ENCODE measurements at places on chromosomes 13 and 19.

GRCh38 chr13:33328701-33329100 is 43.1 kb upstream of the STARD13 start:
- DNase-seq = peak; percentile 27

DNA sequence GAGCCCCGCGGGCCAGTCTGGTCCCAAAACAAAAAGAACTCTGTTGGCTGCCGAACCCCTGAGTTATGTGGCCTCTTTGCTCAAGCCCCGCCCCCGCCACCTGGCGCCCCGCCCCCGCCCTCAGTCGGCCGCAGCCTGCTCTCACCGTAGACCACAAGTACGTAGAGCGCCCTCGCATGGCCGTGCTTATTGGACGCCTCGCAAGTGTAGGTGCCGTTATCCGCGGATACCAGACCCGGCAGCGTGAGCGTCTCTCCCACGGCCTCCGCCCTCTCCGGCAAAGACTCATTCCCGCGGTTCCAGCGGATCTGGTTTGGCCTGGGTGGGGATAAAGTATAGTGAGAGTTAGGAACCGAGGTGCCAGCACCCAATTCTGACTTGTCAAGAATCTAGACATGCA is 5.5 kb upstream of the ZNF428 start:
- DNase-seq = no peak

DNA sequence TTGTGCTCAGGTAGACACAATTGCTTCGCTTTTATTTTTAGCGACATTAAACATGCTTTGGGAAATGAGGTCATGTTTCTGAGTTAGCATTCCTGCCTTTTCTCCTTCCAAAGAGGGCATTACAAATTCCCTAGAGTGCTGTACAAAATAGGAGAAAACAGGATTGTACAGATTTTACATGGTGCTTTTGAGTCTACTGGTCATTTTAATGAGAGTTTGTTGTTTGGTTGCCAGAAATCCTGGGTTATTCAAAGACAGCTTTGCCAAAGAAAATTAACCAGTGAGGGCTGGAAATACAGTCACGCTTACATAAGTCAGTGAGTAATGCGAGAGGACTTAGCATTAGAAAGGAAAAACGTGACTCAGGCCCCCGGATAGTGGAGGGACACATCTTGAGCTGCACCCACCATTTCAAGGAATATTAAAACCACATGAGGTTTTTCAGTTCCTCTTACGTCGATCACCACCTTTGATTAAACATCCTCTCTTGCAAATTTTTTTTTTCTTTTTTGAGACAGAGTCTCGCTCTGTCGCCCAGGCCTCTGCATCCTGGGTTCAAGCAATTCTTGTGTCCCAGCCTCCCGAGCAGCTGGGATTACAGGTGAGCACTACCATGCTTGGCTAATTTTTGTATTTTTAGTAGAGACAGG is 55.4 kb downstream of the SACS start:
- peak; percentile 99 for DNase-seq

- DNase-seq = peak; percentile 36
Observed at GRCh38 chr19:42206871-42207755, 10.4 kb downstream of the DEDD2 start.

DNA sequence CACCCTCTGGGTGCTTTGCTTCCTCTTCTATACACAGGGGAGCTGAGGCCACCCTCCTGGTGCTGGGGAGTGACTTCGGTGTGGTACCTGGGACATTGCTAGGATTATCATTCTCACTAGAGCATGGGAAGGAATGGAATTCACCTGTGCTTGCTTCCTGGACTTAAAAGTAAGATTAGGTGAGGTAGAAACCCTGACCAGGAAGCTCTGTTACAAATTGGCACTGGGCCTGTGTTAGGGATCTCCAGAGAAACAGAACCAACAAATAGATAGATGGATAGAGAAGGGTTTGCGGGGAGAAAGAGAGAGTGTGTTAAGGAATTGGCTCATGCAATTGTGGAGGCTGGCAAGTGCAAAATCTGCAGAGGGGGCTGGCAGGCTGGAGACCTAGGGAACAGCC is 13.9 kb upstream of the SIAH3 start:
- no peak for DNase-seq

GRCh38 chr19:6772866-6773322 is 386 bp downstream of the VAV1 start:
- DNase-seq = no peak

- DNase-seq = no peak
Observed at GRCh38 chr13:80630685-80631121, 289.8 kb upstream of the SPRY2 start.

- no peak for DNase-seq
Observed at GRCh38 chr13:91058066-91058465, 289.4 kb upstream of the MIR17HG start.

DNA sequence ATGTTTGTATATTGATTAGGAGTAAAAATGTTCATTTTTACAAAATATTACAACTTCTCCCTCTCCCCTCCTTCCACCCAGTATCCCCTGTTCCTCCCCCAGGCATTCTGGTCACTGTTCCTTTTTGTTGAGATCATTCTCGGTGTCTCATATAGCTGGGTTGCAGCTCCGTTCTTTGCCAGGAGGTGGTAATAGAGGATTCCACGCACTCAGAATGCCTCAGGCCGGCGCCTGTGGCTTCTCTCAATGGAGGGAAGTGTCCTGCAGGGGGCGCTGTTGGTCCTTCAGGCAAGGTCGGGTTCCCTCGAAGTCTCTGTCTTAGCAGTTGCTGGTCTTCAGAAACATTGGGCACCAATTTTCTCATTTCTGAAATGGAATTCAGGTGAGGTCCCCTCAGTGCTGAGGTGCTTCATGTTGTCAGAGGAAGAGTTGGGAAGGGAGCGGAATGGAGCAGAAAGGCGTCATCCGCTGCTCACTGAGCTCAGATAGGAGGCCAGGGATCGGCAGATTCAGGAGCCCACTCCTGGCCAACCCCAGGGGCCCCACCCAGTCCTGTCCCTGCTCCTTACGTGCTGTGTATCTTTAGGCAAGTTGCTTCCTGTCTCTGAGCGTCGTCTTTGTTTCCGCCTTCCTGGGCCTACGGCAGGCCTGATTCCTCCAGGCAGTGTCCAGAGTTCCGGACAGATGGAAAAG is 10.3 kb upstream of the GARIN5A start:
- peak; percentile 11 for DNase-seq

GRCh38 chr13:112704308-112705145 is 14.7 kb downstream of the ATP11A start:
- no peak for DNase-seq

GRCh38 chr19:55586976-55587668 is 6.5 kb upstream of the ZNF579 start:
- DNase-seq = peak; percentile 80

DNA sequence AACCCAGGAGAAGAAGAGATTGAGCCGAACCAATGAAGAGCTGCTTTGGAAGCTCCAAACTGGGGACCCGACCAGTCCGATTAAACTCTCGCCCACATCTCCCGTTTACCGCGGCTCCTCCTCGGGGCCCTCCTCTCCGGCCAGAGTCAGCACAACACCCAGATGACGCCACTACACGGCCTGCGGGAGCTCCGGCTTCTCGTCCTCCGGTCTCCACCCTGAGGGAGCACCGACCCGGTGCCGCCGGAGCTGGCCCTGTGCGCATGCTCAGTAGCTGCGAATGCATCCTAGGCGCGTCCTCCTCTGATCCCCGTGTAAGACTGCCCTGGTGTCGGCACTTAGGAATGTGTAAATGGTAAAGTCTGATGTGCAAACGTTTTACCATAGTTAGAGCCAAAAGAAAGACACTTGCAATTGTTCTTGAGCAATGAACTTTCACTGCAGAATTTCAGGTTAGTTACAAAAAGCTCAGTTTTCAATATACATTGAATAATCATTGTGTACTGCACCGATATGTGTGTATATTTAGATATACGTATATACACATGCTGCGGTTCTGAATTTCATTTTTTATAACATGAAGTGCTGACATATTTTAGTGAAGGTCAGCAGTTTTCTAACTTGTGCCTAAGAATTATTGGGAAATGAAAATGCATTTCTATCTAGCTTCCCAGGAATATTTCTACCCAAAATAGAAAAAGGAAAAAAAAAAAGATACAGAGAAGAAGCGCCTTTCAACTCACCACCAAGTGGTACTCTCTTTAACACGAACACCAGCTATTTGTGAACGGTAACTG is 92.2 kb downstream of the SLC7A1 start:
- peak; percentile 54 for DNase-seq

DNA sequence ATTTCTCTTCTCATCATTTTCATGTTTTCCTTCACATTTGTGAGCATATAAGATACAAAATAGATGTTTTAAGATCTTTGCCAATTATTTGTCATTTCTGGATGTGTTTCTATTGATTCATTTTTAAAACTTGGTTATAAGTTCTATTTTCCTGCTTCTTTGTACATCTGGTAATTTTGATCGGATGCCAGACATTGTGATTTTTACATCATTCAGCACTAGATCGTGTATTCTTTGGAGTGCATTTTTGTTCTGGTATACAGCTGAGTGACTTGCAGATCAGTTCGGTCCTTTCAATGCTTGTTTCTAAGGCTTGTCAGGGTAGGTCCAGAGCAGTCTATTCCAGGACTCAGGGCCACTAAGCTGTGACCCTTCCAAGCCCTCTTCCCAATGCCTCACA is 198.2 kb downstream of the KLF12 start:
- DNase-seq = peak; percentile 47

DNA sequence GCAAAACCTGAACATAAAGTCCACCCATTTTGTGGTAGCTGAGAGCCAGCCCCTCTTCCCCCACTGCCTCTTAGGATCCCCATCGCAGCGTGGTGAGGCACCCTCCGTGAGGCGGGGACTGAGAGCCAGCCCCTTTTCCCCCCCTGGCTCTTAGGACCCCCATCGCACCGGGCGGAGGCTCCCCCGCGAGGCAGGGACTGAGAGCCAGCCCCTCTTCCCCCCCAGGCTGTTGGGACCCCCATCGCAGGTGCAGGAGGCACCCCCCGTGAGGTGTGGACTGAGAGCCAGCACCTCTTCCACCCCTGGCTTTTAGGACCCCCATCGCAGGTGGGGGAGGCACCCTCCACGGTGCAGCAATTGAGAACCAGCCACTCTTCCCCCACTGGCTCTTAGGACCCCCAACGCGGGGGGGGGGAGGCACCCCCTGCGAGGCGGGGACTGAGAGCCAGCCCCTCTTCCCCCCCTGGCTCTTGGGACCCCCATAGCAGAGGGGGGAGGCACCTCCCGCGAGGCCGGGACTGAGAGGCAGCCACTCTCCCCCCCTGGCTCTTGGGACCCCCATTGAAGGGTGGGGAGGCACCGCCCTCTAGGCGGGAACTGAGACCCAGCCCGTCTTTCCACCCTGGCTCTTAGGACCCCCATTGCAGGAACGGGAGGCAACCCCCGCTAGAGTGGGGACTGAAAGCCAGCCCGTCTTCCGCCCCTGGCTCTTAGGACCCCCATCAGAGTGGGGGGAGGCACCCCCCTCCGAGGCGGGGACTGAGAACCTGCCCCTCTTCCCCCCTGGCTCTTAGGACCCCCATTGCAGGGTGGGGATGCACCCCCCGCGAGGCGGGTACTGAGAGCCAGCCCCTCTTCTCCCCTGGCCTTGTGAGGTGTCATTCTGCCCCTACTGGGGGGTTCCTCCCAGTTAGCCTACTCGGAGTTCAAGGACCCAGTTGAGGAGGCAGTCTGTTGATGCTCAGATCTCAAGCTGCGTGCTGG is 366.4 kb upstream of the SPRY2 start:
- no peak for DNase-seq

GRCh38 chr19:48950830-48951519 is 3.7 kb upstream of the BAX start:
- no peak for DNase-seq
